RPMI7951 (cell line): ENCODE measurements at places on chromosomes 7 and 10. TPM values are rescaled to one million over a fixed set of nuclear protein-coding genes. Genes with fewer than 3 reads are reported as not detected.

Gene AZGP1
- total RNA-seq, result 2.1 and 2.2 TPM in 2 replicates

Gene INMT
- total RNA-seq, result 79.9 and 94.1 TPM in 2 replicates

Gene AKR1C3
- 88.1 and 95.2 TPM in 2 replicates for total RNA-seq

- peak; percentile 44 for DNase-seq
These were observed 128.0 kb downstream of the MBL2 start for GRCh38 chr10:52644373-52645186.

DNA sequence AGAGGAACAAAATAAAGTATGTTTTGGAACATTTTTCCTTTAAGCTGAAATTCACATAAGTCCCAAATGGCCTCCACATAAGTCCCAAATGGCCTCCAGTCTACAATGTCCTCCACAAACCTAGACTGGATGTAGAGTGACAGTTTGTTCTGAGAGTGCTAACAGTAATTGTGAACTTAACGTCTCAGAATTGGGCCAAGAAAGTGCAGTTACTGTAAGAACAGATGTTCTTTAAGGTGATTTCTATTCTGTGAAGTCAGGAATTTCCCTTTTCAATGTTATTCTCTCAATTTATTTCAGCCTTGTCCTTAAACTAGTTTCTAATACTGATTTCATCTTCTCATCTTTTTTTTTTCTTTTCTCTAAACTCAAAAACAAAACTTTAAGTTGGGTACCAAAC, 188.7 kb upstream of the SEMA3E start:
- no peak for DNase-seq

DNA sequence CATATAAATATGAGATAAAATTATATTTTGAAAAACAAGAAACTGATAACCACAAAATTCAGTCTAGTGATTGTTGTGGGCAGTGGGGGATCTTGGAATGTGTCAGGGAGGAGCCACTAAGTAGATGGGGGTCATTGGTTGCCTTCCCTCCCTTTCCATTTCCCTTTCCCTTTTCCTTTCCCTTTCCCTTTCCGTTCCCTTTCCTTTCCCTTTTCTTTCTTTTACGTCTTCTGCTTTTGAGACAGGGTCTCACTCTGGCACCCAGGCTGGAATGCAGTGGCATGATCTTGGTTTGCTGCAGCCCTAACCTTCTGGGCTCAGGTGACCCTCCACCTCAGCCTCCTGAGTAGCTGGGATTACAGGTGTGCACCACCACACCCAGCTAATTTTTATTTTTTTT, 51.0 kb downstream of the DYNC2I1 start:
- no peak for DNase-seq
